Upper lobe of left lung (tissue), 6 donors: ENCODE measurements at places on chromosomes 5 and 9. TPM values are rescaled to one million over a fixed set of nuclear protein-coding genes. Genes with fewer than 3 reads are reported as not detected.

The MLANA gene
- not detected for total RNA-seq

The MEIKIN gene
- not detected for total RNA-seq

The SMIM33 gene
- total RNA-seq: not detected

The ATOSB gene
- 28.6 TPM for total RNA-seq

The ALDH1A1 gene
- 107 TPM for total RNA-seq

The RABEPK gene
- 9.6 TPM for total RNA-seq

The PDE6A gene
- not detected for total RNA-seq

DNA sequence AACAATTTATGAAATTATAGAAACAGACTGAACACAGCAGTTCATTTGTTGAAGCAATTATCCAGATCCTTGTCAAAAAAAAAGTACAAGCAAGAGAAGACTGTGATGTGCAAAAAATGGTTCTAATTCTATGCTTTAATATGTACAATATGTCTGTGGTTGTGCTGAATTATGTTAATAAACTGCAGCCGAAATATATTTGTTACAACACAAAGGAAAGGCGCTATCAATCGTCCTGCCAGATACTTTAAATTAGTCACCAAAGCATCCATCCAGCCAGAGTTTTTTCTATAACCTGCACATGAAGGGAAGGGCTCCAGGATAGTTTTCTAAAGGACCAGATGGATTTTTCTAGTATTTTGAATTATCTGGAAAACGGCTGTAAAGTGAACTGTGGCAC is 259.5 kb downstream of the BNC2 start:
- DNase-seq: no peak

GRCh38 chr5:16544607-16545374 is 72.0 kb downstream of the RETREG1 start:
- no peak for DNase-seq

- no peak for DNase-seq
These were observed 306.7 kb downstream of the EBF1 start for GRCh38 chr5:158792976-158793375.

GRCh38 chr9:79952401-79952800 is 380.6 kb downstream of the TLE4 start:
- DNase-seq: no peak

- no peak for DNase-seq
These were observed 20.5 kb downstream of the PTGER4 start for GRCh38 chr5:40700116-40700782.
